ENCODE measurements at places on chromosomes 5 and 9. TPM values are rescaled to one million over a fixed set of nuclear protein-coding genes. Genes with fewer than 3 reads are reported as not detected.

DNA sequence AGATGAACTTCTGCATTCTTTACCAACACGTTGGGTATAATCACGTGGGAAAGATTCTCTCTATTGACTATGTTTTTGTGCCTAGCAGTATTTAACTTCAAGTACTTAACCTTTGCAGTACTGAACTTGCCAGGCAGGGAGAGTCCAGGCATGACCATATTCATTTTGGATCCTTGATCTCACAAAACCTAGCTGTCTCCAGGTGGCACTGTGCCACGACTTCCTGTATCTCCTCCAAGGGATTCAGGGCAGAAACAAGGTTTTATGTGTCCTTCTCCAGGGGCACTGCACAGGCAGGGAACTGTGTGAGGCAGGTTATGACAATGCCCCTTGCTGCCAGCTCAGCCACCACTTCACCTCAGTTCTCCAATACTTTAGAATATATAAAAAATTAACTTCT, 11.7 kb upstream of the IFNA5 start:
- no peak for DNase-seq

- no peak for DNase-seq
Measured at GRCh38 chr5:148796936-148797335, 29.5 kb upstream of the ADRB2 start.

Gene MYMK
- total RNA-seq = not detected

GRCh38 chr9:33388110-33388994, 14.0 kb downstream of the AQP7 start:
- DNase-seq = no peak

GRCh38 chr5:133907075-133907474, 61.4 kb downstream of the C5orf15 start:
- no peak for DNase-seq

Measured in pulmonary artery endothelial cell (primary cell).